ENCODE measurements at places on chromosomes 4 and X.

DNA sequence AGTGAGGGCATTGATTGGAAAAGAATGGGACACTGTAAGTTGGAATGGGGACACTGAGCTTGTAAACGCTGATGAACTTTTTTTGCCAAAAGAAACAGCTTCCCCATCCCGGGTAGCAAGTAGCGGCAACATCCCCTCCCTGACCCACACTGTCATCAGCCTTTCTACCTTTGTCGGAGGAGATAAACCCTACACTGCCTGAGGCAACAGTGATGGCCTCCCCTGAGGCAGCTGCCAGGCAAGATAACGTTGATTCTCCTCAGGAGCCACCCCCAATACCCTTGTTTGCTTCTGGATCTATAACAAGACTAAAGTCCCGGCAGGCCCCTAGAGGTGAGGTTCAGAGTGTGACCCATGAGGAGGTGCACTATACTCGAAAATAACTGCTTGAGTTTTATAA is 10.3 kb upstream of the RAB33B start:
- no peak for DNase-seq

- DNase-seq, result no peak
These were observed 37.9 kb upstream of the FAT4 start for GRCh38 chr4:125276811-125277210.

GRCh38 chrX:150032742-150033141 is 94.5 kb upstream of the EOLA2 start:
- DNase-seq, result no peak

DNA sequence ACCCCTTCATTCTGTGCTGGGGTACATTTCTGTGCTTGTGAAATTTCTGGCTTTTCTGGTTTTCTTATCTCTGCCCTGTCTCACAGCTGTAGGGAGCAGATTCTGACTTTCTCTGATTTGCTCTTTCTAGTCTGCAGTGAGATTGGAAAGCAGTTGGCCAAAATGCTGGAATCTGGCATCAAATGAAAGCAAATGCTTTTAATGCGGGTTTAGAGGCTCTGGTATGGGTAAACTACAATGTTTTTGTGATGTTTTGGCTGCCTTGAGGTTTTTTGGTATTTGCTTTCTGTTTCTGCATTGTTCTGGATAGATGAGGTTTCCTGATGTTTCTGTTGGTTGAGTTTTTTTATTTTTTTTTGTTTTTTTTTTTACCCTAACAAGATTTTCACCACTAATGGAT is 23.8 kb downstream of the SMIM20 start:
- DNase-seq, result no peak

DNA sequence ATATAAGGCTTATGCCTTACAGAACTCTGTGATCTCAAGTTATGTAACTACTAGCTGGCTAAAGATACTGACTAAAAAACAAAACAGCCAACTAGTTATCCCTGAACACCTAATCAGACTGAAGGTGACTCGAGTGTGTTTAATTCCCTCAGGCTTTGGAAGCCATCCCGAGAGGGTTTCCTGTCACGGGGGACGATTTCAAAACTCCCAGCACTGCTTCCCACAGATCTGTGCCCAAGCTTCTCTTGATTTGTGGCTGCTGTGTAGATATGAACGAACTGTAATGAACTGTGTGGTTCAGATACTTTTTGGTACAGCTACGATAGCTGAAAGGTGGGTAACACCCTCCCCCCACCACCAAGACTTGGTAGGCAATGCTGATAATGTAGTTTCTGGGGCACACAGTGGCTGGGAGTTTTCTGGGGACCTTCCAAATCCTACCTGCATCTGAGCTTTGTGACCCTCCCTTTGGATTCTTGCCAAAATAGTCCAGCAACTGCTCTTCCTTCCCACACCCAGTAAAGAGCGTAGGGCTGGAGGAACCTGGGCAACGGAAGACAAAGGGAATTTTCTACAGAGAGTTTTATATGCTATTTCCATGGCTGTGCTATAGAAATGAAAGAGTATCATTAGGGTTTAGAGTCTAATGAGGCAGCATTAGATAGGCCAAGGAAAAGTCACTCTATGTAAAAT is 148.8 kb downstream of the MGST2 start:
- no peak for DNase-seq

DNA sequence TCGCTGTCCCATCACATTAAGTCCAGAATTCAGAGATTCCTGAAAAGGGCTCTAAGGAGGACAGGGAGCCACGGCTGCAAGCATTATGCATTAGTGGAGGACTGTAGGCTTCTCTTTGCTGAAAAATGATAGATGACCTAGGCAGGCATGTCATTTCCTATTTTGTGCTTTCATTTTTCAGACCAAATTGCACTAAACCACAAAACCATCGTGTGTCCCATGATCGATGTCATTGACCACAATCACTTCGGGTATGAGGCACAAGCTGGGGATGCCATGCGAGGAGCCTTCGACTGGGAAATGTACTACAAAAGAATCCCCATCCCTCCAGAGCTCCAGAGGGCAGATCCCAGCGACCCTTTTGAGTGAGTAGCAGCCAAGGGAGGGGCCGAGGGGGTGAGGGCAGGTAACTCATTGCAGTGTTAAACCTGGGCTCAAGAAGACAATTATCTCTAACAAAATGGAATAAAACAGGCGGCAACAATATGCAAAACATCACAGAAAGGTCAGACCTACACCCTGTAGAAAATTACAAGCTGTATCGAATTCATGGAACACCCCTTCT is 355.2 kb upstream of the GALNT7 start:
- DNase-seq, result no peak

DNA sequence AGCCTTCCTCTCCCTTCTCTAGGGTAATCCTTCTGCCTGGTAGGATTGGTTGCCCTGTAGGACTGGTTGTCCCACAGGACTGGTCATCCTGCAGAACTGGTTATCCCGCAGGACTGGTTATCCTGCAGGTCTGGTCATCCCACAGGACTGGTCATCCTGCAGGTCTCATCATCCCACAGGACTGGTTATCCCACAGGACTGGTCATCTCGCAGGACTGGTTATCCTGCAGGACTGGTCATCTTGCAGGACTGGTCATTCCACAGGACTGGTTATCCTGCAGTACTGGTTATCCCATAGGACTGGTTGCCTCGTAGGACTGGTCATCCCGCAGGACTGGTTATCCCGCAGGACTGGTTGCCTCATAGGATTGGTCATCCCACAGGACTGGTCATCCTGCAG is 48.1 kb upstream of the STOX2 start:
- DNase-seq, result no peak

GRCh38 chrX:136480383-136480782 is 7.4 kb upstream of the BRS3 start:
- DNase-seq, result no peak

DNA sequence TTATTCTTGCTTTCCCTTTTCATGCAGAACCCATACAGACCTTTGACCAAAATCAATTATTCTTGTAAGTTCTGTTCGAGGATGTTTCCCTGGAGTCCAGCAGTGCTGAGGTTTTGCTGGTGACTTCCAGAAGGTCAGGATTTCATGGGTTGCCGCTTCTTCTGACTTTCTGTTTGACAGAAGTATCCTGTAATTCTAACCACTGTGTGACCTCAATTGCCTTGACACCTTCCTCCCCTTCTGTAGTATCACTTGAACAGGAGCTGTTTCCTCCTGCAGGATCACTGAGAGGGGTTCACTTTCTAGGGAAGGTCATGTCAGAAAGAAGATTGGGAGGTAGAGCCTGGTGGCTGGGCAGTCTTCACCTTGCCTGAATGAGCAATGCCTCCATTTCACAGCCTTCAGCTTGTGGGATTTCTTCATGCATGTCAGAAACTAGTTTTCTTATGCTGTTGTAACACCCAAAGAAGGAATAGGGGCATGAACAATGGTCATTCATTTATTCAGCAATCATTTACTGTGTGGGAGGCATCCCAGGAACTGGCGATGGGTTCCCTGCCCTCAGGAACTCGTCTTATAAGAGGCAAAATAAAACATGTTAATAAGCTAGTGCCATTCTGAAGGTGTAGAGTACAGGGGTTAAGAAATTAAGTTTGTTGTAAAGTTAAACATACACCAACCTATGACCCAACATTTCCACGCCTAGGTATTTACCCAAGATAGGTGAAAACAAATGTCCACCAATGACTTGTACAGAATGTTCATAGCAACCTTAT is 205.9 kb downstream of the SOWAHB start:
- DNase-seq, result no peak

- no peak for DNase-seq
These were observed 63.0 kb downstream of the FAM184B start for GRCh38 chr4:17718471-17718870.

- no peak for DNase-seq
These were observed 34.8 kb downstream of the PLAC1 start for GRCh38 chrX:134623293-134624045.

GRCh38 chrX:102129473-102129872 is 4.0 kb downstream of the TCEAL2 start:
- no peak for DNase-seq

DNA sequence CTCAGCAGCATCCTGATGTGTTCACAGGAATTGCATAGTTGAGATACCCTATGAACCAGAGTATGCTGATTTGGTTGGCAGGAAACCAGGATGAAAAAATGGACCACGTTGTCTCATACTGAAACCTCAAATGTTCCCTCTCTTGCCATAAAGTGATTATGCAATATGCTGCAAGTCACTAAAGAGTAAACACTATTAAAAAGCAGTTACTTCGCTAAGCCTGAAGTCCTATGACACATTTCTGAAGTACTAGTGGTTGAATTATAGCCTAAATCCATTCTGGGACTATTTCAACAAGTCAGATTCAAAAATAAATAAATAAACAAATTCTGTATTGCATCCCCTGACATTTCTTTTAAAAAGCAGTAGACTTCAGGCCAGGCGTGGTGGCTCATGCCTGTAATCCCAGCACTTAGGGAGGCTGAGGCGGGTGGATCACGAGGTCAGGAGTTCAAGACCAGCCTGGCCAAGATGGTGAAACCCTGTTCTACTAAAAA is 106.0 kb upstream of the NAP1L5 start:
- no peak for DNase-seq

GRCh38 chr4:184929476-184929875 is 88.8 kb upstream of the HELT start:
- no peak for DNase-seq

DNA sequence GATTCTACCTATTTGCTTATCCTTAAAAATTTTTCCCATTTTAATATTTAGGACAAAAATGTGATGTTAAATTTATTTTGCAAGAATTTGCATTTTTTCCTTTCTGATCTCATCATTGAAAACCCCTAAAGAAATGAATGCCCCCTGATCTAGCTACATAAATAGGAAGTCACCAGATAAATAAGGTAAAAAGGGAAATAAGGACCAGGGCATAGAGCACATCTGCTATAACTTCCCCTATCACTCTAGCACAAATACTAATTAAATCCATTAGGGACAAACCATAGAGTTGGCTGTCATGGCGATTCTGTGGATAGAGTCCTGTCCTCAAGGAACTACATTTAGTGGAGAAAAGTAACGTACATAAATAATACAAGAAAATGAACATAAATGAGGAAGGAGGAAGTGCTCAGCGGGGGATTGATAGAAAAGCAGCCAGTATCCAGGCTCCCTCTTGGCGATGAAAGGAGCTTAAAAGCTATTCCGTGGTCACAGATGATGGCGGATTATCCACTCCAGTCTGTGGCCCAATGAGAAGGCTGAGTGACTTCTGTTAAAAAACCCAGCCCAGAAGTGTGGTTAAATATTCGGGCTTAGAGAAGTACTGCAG is 76.9 kb upstream of the RPL34 start:
- DNase-seq, result no peak

DNA sequence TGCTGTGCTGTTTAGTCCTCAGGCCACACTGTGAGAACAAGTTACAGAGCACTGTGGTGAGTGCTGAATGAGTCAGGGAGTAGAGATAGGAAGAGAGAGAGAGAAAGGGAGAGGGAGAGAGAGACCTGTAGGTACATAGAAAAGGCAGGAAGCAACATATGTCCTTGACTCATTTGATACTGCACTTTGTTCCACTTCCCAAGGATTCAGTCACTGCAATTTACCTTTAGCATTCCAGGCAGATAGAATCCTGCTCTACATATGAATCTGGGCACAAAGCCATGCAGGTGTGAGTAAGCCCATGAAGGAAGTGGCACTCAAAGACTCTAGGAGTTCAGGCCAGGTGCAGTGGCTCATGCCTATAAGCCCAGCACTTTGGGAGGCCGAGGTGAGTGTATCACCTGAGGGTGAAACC is 1.0 kb upstream of the DAPP1 start:
- DNase-seq, result no peak

DNA sequence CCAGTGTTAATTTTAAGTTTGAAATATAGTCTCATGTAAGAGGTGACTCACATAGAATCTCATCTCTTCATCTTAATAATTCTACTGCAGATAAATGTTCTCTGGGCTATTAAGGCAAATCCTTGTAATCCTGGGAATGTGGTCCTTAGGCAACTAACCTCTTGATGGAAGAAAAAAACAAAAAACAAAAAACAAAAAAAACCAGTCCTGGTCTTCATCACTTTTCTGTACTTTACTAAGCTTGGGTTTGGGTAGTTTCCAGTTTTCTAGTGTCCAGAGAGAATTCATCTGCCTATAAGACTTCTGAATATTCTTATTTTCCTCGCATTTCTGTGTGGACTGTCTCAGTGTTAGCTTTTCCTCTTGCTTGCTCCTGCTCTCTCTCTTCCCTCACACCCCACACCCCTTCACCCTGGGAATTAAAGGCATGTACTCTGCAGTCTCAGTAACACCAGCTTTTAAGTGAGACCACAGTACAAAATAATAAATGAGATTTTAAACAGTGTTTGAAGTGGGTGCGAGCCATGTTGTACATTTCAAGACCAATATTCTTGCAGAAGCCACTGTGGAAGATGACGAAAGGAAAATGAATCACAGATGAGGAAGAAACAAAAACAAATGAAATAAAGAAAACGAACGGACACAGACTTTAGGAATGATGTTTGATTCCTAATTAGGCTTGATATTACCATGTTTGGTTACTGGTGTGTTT is 51.7 kb downstream of the HAND2 start:
- no peak for DNase-seq

- DNase-seq, result no peak
These were observed 32.0 kb upstream of the COL25A1 start for GRCh38 chr4:109334129-109335105.

GRCh38 chrX:39736216-39737211 is 361.2 kb downstream of the BCOR start:
- DNase-seq, result no peak

DNA sequence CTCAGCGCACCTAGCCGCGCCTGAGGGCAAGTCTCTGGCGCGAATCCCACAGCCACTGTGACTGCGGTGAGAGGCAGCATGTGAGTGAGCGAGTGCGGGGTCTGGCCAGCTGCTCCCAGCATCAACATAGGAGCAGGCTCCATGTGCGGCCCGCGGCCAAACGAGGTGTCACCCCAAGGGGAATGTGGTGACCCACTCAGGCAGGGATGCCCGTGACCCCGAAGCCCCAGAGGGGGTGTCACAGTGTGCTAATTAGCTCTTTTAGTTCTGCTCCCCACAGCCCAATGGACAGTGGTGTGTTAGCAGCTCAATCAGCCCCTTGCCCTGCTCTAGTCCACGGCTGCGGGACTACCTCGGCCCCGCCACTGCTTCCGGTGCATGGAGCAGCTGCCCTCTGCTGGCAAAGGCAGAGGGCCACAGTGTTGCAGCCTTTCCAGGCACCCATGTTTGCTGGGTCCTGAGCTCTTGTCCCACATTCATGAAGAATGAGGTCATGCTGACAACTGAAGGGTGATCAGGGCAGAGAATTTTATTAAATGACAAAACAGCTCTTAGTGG is 61.4 kb downstream of the AGA start:
- no peak for DNase-seq

GRCh38 chr4:23034731-23035130 is 342.0 kb downstream of the GBA3 start:
- no peak for DNase-seq

- DNase-seq, result no peak
These were observed 1381.4 kb upstream of the IGFBP7 start for GRCh38 chr4:58491620-58492019.

Data from T-helper 1 cell (primary cell).